ENCODE measurements at places on chromosomes 5 and 9.

DNA sequence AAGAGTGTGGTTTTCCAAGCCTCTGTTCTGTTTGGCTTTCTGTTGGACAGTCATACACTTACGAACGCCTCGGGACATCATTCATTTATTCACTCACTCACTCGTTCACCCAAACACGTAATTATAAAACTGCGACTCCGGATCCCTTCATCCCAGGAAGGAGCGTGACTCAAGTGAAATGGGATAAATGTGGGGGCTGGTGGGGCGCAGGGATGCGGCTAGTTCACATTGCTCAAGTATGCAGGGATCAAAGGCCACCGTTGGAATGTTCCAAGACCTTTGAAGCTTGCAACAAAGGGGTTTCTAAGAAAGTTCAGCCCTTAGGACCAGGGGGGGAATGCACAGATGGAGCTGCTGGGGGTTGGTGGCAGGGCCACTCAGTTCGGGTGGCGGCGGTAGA, 64.2 kb downstream of the CFAP77 start:
- no peak for DNase-seq

- no peak for DNase-seq
Observed at GRCh38 chr5:59236986-59237385, 654.1 kb downstream of the RAB3C start.

DNA sequence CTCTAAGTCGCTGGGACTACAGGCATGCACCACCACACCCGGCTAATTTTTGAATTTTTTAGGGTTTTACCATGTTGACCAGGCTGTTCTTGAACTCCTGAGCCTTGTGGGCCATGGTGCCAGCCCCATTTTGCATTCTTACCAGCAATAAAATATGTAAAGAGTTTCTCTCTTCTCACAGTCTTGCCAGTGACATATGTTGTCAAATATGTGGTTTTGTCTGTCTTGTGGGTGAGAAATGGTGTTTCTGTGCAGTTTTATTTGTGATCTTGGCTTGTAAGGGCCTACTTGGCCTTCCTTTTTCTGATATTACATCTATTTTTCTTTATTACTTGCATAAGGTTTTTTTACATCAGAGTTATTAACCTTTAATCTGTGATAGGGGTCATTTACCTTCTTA, 47.1 kb downstream of the SPIN1 start:
- DNase-seq, result no peak

DNA sequence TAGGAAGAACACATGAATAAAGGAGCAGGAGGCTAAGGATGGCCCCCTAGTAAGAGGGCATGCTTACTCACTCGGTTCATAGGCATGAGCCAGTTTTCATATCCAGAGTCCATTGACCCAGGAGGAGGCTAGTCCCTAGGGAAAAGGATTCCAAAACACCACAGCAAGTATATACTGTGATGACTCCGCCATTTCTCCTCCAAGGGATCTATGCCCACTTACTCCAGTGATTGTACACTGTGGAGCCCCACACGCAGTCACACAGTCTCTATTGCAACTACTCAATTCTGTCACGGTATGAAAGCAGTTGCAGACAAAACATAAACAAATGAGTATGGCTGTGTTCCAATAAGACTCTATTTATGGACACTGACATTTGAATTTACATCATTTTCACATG, 117.7 kb upstream of the ALDH1B1 start:
- no peak for DNase-seq

DNA sequence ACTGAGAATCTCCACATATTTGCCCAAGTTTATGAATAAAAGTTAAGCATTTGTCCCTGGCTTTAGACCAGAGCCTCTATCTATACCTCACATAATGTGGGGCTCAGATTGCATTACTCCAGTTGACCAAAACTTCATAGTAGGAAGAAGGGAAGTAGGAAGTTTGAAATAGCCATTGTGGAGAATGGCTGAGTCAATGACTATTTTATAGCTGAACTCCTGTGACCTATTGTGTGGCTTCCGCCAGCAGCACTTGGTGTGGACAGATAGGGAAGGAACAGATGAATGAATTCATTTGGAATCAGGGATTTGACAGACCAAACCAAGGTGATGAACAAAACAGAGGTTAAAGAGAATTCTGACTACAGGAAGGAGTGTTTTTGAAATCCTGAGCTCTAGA, 92.9 kb upstream of the LPAR1 start:
- no peak for DNase-seq

GRCh38 chr5:106481374-106481773, 1189.4 kb downstream of the EFNA5 start:
- no peak for DNase-seq

- DNase-seq, result no peak
Observed at GRCh38 chr9:107569174-107569573, 79.6 kb upstream of the KLF4 start.

- DNase-seq, result no peak
Observed at GRCh38 chr9:132638240-132638639, 31.5 kb downstream of the DDX31 start.

- DNase-seq, result peak; percentile 29
Observed at GRCh38 chr5:114055318-114056184, 306.3 kb upstream of the KCNN2 start.

DNA sequence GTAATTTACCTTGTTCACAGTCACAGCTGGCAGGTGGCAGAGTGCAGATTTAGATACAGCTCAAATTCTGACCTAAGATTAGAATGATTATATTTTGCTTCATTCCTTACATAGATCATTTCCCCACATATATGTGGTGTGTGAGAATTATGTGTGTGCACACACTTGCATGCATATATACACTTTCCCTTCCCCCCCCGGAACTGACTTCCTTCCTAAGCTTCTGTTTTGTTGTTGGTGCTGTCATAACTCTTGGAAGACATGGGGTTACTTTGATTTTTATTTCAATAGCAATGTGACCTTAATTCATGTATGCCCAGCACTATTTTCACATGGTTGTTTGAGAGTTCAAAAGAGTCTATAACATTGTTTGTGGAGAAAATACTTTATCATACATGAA, 112.8 kb downstream of the CMYA5 start:
- no peak for DNase-seq

DNA sequence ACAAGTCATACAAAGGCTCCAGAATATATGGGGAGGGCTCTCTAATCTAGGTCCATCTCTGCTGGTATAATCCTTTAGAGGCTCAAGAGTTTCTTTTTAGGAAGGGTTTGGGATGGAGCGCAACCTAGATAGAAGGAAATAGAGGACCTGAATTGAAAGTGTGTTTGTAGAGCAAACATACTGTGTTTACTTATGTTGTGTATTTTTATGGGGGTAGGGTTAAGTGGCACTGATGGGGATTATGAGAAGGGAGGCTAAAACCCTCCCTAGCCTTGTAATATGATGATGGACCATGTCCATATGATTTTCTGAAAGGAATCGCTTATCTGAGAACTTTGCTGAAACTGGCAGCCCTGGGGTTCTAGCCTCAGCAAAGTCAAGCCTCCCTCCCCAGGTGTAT, 4.4 kb upstream of the ELL2 start:
- DNase-seq, result no peak

DNA sequence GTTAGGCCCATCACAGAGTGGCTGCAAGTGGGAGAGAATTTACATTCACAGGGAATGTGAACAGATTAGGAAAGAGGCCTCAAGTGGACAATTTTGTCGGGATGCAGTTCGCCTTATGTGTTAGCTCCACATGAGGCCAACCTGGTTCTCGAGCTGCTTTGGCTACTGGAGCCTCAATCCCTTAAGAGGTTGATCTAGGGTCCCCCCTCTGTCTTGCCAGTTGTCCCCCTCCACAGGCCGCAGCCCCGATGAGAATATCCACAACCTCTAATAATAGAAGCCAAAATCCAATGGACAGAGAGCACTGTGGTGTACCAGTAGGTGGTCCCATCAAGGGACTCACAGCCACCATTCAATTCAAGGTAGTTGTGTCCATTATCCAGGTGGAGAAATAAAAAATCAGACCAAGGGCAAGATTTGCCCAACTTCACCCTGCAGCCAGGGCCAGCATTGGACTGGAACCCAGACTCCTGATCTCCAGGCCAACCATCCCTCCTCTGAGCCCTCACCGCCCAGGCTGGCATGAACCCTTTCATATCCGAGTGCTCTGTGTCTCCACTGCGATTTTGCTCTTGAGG, 1.7 kb upstream of the COL15A1 start:
- no peak for DNase-seq

- DNase-seq, result no peak
Observed at GRCh38 chr9:130362691-130363090, 82.1 kb upstream of the ASS1 start.

DNA sequence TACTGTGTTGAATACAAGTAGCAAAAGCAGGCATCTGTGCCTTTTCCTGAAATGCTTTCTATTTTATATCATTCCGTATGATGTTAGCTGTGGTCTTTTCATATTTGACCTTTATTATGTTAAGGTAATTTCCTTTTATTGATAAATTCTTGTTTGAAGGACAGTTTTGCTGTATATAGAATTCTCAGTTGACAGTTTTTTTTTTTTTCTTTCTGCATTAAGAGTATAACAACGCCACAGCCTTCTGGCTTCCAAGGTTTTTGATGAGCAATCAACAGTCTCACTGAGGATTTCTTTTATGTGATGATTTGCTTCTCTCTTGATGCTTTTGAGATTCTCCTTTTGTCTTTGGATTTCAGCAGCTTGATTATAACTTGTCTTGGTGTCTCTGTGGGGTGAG, 23.6 kb downstream of the ZNF483 start:
- DNase-seq, result no peak

- DNase-seq, result no peak
Observed at GRCh38 chr5:73444499-73445438, 3.8 kb downstream of the FOXD1 start.

DNA sequence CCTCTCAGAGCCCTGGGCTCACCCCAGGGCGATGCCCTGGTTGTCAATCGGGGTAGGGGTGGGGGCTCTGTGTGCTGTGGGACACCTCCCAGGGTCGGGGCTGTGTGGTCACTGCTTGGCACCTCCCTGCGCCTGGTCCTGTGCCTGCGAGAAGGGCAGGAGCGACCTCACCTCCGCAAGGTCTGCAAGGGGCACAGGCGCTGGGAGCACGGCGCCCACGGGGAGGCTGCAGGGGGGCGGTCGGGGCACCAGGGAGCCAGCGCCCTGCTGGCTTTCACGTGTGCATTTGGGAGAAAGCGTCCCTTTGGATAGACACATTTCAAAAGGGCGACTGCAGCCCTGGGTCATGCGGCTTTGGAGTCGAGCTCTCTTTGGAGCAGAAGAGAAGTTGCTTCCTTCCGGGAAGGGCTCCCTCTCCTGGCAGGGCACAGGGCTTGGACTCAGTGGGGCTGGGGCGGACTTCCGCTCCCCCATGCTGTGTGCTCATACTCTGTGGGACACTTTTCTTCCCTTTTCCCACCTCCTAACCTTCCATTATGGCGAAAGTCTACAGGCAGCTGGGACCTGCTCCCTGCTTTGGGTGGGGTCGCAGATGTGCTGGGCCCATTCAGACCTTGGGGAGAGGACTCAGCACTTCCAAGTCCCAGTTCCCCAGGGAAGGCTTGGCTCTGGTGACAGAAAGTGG, 52.9 kb upstream of the SLC28A3 start:
- DNase-seq, result no peak

GRCh38 chr9:124292696-124293593, 35.2 kb downstream of the NEK6 start:
- DNase-seq, result no peak

- no peak for DNase-seq
Observed at GRCh38 chr5:138542180-138542955, 668 bp downstream of the ETF1 start.

GRCh38 chr9:121868626-121869025, 217.2 kb downstream of the DAB2IP start:
- no peak for DNase-seq

GRCh38 chr9:117462861-117463260, 48.0 kb upstream of the ASTN2 start:
- no peak for DNase-seq

GRCh38 chr9:130989891-130990290, 19.1 kb upstream of the LAMC3 start:
- no peak for DNase-seq

- no peak for DNase-seq
Observed at GRCh38 chr9:93116072-93116961, 17.7 kb downstream of the NINJ1 start.

DNA sequence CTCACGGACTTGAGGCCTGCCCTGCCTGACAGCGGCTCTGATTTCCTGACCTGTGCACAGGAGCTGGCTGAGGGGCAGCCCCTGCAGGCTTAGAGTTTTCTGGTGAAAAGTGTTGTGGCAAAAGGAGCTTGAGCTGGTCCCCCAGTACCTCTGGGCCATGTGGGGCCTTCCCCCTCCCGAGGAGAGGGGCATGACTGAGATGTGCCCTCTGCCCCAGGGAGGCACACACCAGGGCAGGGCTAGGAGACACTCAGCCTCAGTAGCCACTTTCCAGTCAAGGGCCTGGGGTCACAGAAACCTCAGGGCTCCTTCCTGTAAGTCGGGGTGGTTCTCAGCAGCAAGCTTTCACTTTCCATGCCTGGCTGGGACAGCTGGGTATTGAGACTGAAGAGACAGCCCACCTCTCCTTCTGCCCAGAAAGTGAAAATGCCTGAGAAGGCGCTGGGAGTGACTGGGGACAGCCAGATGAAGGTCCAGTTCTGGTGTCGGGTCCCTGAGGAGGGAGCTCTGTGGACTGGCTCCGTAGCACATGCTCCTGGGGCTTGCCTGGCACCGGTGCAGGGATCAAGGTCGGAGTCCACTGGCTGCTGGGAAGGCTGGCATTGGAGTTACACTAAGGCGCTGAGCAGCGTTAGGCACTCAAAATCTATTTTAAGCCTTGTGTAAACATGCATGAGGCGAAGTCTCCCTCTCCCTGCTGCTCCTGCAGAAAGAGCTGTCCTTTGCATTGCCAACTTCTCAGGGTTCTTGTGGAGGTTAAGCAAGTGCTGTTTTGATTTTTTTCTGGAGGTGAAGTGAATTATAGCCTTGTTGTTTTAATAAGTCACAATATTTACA, 394.9 kb downstream of the GADD45G start:
- peak; percentile 9 for DNase-seq

DNA sequence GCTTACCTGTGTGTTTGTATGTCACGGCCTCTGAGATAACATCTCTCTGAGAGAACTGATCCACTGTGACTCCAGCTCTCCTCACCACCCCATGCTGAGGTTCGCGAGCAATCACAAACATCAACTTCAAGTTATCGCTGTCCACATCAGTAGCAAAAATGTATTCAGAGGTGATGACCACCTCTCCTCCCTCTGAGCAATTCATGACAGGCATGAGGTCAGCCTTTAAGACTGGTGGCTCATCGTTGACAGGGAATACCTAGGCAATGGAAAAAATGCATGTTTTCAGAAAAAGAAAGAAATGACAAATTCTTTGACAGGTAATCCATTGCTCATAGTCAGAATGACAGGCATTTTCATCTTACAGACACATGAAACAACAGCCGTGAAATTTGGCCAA, 90.3 kb upstream of the CER1 start:
- no peak for DNase-seq

GRCh38 chr9:23044549-23044948, 597.9 kb downstream of the DMRTA1 start:
- no peak for DNase-seq

GRCh38 chr9:78490231-78490630, 193.3 kb downstream of the PSAT1 start:
- DNase-seq, result no peak

All from anterior cingulate cortex (tissue), 58 donors.